Sigmoid colon (tissue), 7 donors: ENCODE measurements at places on chromosomes 3 and 15. TPM values are rescaled to one million over a fixed set of nuclear protein-coding genes. Genes with fewer than 3 reads are reported as not detected.
A peak's percentile ranks its signal among the peaks of the same experiment; 100 is the strongest.

Gene CHRFAM7A
- 0.68 TPM for total RNA-seq

- DNase-seq, result no peak
Observed at GRCh38 chr3:82596805-82597204, 835.4 kb upstream of the GBE1 start.

DNA sequence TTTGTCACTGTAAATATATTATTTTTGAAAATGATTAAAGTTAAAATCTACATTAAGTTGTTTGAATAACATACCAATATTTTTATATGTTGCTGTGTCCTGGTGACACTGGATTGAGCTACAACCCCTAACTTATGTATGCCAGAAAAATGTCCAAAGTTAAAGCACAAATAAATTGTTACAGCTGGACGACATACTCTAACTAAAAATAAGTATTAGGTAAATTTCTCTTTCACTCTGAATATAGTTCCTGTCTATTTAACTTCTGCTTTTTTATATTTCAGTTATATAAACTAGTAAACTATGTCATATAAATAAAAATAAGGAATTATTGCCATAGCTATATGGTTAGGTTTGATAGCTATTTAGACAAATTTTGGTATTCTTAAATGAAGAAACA, 118.5 kb upstream of the SAMMSON start:
- no peak for DNase-seq

GRCh38 chr15:100531823-100532327, 3.1 kb upstream of the CERS3 start:
- no peak for DNase-seq

GRCh38 chr3:42750834-42751233, 22.2 kb downstream of the CCDC13 start:
- DNase-seq, result peak; percentile 44

DNA sequence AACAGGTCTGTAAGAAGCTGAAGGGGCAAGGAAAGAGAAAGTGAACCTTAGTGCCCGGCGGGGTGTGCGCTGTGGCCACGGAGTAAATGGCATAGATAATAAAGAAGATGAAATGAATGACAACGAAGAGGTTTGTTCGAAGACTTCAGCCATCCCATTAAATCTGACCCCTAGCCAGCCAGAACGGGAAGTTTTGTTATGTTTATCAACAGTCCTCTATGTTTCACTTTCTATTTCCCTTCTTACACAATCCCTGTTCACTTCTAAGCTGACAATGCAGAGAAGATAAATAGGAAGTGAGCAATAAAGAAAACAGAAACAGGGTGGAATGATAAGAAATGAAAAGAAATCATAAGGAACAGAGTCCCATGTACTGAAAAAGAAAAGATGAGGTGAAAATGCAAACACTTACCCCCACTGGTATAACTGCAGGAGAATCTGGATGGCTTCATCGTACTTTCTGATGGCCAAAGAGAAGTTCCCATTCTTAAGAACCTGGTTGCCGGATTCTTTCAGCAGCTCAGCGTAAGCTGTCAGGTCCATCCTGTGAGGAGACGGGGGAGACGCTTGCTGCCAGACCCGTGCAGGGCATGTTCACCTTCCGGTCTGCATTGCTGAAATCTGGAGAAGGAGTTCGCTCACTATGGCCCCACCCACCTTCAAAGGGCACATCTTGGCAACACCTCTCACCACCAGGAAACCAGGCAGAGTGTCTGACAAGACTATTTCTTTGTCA, 36.8 kb downstream of the TRANK1 start:
- DNase-seq, result peak; percentile 72

Gene CYP1A2
- not detected for total RNA-seq

- no peak for DNase-seq
Observed at GRCh38 chr15:63191895-63192618, 2.7 kb downstream of the RAB8B start.

DNA sequence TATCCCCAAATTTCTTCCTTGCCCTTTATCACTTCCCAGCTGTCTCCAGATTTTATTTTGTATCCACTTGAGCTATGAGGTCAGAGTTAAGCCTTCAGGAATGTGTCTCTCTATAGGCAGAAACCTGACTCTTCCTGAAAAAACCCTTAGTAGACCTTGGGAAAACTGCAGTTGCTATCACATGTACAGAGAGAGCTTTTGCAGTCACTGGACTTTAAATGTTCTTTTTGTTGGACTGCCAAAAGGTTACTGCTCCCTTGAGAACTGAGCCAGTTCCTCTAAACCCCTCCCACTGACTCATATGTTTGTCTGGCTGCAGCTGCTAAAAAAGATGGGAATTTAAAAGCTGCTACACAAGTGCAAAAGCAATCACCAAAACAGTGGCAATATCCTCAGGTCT, 169.1 kb upstream of the CCDC54 start:
- peak; percentile 69 for DNase-seq

Gene CPA3
- 3.0 TPM for total RNA-seq

DNA sequence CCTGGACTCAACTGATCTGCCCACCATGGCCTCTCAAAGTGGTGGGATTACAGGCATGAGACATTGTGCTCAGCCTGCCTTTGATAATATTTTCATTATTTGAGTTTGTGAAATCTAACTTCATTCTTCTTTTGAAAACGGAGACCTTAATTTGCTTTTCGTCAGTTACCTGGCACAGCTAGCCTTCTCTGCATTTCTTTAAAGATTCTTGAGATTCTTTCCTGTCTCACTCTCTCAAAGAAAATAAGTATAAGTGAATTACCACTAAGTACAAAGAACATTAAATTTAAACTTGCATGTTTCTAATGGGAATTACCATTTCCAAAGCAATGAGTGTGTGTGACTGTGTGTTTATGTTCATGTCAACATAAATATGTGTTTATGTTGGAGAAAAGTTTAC, 187.9 kb downstream of the NFKBIZ start:
- no peak for DNase-seq

DNA sequence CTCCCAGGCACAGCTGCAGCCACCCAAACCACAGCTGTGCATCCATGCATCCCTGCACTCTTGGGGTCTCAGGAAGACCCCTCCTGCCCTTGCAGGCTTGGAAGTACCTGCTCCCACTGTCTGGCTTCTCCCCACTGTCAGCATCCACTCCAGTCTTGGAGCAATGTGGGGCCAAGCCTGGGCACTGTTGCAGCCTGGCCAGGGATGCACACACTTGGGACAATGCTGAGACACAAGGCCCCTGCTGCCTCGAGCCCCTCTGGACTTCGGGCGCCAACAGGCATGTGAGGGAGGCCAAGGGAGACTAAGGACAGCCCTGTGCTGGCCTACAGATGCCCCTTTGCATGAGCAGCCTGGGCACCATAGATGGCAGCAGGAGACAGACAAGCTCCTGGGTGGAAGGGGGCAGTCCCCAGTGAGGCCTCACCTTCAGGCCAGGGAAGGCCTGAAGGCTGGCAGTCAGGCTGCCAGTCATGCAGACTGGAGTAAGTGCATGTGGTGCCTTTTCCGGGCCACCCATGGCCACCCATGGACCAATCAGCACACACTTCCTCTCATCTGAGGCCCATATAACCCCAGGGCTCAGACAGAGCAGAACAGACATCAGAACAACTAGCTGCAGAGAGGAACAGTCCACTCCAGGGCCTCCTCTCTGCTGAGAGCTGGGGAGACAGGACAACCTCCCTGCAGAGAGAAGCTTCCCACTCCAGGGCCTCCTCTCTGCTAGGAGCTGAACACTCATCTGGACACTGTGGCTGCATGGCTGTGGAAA, 219.0 kb downstream of the VGLL3 start:
- DNase-seq, result no peak

DNA sequence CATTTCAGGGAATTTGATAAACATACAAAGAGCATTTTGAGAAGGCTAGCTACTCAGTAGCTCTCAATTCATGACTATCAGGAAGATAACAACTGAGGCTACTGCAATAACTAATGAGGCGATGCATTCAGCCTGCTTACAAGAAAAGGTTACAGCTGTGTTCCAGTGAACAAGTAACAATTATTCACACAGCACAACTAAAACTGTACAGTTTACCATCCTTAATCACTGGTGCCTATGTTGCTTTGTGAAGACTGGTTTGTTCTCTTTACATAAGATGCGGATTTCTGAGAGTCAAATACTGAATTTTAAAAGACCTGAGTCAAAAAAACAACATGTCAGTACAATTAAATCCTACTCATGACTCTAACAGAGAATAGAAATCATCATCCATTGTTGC, 526.3 kb downstream of the OTOL1 start:
- DNase-seq, result no peak

Gene KCNH8
- 0.54 TPM for total RNA-seq

GRCh38 chr3:87901141-87901540, 157.7 kb downstream of the CGGBP1 start:
- no peak for DNase-seq

GRCh38 chr3:71121429-71122167, 461.9 kb downstream of the FOXP1 start:
- peak; percentile 78 for DNase-seq

Gene KATNBL1
- 88.9 TPM for total RNA-seq

DNA sequence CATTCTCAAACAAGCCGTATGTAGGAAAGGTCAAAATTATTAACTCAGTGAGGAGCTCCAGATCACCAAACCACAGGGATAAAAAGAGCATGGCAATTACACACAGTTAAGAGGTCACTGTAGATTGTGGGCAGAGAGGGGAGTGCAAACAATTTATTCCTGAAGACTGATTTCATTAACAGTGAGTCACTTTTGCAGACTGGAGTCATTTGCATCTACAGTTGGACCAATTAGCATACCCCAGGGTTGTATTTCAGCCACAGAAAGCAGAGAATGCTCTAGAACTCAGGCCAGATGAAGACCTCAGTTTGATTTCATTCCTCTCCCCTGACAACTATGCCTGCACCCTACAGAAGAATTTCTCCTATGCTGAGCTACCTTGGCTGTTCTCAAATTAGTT, 40.1 kb downstream of the SETMAR start:
- no peak for DNase-seq

Gene AP3B2
- total RNA-seq, result 2.5 TPM

Gene CLN6
- total RNA-seq, result 9.3 TPM

Gene SLC28A1
- total RNA-seq, result not detected

- peak; percentile 25 for DNase-seq
Observed at GRCh38 chr15:68391121-68391520, 40.8 kb downstream of the ITGA11 start.

DNA sequence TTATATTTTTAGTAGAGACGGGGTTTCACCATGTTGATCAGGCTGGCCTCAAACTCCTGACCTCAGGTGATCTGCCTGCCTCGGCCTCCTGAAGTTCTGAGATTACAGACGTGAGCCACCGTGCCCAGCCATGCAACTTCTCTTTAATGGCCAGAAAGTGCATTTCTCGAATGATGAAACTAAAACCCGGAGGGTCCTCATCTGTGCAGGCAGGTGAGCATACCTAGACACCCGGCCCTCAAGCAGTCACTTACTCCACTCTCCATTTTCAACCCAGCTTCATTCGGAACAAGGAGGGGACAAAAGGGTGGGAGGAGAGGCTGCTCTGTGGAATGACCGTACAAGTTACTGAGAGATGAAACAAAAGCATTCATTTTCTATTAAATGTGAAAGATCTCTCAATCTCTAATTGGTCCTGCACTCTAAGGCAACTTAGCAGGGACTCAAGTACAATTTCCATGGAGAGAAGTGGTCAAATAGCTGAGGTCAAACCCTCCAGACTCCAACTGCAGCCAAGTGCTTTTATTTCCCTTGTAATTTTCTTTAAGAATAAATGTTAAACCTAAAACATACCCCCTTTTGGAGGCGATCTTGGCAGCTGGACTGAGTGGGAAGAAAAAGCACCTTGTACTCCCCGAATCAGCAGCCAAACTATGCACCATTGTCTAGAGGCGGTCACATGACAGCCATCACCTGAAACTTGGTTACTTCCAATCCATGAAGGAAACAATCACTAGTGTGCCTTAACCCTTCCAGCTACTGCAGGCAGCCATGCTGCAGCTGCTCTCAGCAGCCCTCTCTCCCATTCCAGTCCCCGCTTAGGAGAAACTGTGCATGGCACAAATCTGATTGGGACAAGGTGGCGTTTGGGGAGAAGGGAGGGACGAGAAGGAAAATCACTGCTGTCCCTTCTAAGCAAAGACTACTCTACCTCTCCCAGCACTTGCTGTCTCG, 62.2 kb downstream of the VGLL4 start:
- DNase-seq, result no peak

Gene NUP210
- total RNA-seq, result 6.1 TPM

Gene PLD1
- 12.1 TPM for total RNA-seq

- DNase-seq, result no peak
Observed at GRCh38 chr3:143276592-143276991, 157.0 kb downstream of the CHST2 start.

Gene CPEB1
- 13.2 TPM for total RNA-seq

GRCh38 chr3:185049710-185050109, 103.2 kb downstream of the C3orf70 start:
- DNase-seq, result no peak

GRCh38 chr3:57030721-57031120, 29.7 kb upstream of the SPATA12 start:
- no peak for DNase-seq

GRCh38 chr3:177210744-177211502, 13.6 kb upstream of the TBL1XR1 start:
- DNase-seq, result no peak

DNA sequence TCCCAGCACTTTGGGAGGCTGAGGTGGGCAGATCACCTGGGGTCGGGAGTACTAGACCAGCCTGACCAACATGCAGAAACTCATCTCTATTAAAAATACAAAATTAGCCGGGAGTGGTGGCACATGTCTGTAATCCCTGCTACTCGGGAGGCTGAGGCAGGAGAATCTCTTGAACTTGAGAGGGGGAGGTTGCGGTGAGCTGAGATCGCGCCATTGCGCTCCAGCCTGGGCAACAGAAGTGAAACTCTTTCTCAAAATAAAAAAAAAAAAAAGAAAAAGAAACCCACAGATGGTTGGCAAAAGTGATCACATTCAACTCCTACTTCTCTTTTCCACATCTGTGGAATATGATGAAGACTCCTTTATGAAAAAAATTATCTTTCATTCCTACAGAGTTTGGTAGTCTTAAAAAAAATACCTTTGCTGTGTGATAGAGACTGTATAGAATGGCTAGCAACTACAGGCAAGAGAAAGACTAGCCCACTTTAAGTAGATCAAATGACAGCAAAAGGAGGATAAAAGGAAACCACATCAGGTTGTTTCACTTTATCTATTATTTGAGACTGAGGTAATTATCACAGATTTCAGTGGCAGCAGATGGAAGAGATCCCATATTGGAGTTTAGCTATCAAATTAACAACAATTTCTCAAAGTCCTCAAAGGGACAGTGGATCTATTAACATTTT, 172.9 kb upstream of the TSPAN3 start:
- no peak for DNase-seq

DNA sequence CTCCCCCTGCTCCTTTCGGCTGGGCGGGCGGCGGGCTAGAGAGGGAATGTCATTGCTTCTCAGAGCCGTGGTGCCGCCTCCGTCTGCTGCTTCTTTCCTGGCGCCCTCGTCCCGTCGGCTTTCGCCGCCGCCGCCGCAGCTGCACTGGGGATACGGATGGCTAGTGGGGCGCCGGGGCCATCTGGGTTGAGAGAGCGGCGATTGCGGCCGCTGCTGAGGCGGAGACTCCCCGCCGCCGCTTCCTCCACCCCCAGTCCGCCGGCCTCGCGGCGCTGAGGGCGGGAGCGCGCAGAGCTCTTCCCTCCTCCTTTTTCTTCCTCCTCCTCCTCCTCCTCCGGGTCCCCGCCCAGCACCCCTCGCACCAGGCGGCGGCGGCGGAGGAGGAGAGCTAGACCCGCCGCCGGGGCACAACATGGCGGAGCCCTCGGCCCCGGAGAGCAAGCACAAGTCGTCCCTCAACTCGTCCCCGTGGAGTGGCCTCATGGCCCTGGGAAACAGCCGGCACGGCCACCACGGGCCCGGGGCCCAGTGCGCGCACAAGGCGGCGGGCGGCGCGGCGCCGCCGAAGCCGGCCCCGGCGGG, at the start of gene STT3B:
TSS of gene STT3B (plus strand) at position 339 of the 582 bp plus-strand sequence. CDS start at position 413, 74 bp downstream.
- DNase-seq, result peak; percentile 90

GRCh38 chr15:69593981-69594966, 141.7 kb downstream of the RPLP1 start:
- peak; percentile 58 for DNase-seq

GRCh38 chr3:138569090-138569489, 25.0 kb downstream of the CEP70 start:
- DNase-seq, result no peak
